ENCODE measurements at places on chromosomes 12 and 14.

DNA sequence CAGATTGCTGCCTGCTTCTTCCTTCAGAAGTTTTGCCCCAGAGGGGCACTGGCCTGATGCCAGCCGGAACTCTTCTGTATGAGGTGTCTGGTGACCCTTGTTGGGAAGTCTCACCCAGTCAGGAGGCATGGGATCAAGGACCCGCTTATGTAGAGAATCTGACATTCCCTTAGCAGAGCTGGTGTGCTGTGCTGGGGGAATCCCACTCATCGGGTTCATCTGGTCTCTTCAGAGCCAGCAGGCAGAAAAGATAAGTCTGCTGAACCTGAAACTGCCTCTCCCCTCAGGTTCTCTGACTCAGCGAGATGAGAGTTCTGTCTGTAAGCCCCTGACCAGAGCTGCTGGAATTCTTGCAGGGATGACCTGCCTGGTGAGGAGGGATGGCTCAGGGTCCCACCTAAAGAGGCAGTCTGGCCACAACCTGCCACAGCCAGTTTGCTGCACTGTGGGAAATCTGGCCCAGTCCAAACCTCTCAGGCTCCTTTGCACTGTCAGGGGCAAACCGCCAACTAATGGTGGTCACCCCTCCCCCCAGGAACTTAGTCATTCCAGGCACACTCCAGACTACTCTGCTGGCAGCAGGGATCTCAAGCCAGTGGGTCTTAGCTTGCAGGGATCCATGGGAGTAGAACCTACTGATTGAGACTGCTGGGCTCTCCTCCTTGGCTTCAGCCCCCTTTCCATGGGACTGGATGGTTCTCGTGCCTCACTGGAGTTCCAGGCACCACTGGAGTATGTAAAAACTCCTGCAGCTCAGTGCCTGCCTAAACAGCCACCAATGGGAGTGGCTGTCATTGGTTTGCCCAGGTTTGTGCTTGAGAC is 4.1 kb downstream of the CLEC2D start:
- peak; percentile 39 for DNase-seq

DNA sequence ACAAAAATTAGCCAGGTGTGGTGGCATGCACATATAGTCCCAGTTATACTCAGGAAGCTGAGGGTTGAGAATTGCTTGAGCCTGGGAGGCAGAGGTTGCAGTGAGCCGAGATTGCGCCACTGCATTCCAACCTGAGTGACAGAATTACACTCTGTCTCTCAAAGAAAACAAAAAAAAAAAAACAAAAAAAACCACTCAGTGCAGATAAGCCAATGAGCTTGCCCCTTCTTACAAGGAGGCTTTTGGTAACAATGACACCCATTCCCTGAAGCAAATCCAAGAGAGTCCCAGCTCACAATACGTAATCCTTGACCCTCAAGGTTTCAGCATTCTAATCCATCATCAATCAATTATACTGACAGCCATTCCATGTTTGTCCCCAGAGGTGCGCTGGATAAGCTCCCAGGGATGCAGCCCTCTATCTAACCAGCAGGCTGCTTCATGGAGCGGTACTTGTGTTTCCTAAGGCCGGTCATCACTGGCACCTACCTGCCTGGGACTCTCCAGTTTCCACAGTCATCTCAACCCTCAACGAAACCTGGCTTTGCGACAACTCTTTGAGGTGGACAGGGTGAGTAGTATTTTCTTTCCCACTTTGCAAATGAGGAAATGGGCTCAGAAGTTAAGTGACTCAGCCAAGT is 12.4 kb downstream of the GCN1 start:
- no peak for DNase-seq

DNA sequence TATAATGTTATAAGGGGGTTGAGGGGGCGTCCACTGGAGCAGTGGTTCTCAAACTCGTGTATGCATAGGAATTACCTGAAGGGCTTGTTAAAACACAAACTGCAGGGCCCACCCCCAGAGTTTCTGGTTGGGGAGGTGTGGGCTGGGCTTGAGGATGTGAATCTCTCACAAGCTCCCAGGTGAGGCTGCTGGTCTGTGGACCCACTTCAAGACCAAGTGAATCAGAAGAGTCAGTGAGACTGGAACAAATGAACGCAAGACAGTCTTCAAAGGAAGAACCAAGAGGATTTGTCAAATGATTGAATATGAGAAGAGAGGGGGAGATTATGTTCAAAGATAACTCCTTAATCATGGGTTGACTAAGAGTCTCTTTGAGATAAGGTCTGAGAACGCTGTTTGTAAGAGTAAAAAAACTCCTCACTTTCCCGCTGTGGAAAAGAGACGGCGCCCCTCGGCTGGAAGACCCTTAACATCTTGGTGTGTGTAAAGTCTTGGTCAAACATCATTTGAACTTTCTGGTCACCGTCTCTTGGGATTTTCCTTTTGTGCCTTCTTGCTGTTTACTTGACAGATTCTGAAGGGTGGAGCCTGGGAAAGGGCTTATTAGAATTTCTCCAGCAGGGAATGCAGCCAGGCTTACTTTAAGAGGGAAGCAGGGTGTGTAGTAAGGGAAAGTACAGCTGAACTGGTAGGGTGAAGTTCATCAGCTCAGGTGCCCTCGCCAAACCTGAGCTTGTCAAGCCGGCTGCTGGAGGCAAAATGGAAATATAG is 5.3 kb upstream of the FOXN3 start:
- DNase-seq, result no peak

GRCh38 chr12:79560225-79560889 is 130.4 kb downstream of the PAWR start:
- no peak for DNase-seq

- DNase-seq, result no peak
These were observed 27.0 kb upstream of the CPM start for GRCh38 chr12:68959891-68960464.

DNA sequence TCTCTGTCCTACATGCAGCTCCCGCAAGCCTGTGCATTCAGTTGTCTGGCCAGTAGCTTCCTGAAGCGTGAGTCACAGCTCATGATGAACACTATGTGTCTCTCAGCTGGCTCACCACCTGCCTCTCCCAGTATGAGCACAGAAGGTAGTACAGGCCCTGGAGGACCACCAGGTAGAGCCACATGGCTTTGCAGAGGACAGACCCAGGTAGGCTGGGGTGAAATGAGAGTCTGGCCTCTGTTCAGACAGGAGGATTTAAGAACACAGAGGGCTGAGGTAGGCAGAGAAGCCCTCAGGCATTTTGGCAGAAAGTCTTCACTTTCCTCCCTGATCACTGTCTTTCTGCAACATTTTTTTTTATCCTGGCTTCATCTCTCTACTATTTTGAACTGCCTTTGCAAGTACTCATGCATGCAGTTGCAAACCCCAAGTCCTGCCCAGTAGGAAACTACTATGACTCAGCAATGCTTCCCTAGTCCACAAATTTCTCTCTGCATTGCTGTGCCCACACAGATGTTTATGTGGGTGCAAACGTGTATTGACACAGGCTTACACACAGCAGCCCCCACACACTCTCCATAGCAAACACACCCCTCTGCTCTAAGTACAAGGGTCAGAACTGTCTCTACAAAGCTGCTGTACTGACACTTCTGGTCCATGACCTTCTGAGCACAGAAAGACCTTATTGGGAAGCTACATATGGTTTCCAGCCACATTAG is 7.2 kb upstream of the SDR9C7 start:
- no peak for DNase-seq

DNA sequence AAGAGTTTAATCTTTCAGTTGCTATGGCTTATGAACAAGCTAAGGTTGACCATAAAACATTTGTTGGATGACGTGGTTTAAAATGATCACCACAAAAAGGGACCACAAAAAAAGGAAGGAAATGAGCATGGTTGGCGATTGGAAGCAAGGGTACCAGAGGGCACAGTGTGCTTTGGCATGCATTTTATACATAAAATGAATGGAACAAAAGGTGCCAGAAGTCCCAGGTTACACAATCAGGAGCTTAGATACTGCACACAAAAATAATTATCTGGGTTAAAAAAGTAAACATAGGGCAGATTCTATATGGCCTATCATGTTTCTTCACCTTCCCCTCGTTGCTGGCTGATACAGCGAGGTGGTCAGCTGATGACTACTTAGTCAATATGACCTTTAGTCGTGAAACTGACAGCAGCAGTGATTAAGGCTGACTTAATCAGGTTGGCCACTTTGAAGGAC is 50.7 kb downstream of the ZC3H14 start:
- DNase-seq, result no peak

DNA sequence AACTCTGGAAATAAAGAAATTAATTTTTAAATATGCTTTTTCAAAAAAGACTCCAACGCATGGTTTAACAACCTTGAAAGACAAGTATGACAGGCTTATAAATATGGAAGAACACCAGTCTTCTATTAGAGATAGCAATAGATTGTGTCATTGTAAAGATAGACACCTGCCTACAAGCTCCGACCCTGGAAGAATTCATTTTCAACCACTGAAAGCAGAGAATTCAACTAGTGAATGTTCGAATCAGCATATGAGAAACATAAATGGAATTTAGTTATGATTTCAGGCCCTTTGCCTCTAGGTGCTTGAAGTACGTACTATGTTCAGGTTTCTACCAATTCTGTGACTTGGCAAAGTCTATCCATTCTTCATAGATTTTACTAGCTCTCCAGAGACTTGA is 244.5 kb downstream of the DPY19L2 start:
- DNase-seq, result no peak

DNA sequence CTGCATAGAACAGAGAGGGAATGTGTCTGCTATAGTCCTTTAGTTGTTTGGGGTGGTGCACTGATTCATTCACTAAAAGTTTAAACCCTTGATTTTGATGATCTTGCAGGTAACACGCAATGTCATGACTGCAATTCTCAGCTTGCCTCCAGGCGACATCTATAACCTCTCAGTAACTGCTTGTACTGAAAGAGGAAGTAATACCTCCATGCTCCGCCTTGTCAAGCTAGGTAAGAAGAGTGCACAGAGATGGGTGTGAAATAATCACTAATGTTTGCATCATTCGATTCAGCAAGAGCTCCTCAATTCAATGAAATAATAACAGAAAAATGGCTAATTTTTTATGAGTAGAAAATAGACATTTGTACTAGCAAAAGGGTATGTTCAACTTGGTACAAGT is 203.7 kb downstream of the PTPRO start:
- no peak for DNase-seq

DNA sequence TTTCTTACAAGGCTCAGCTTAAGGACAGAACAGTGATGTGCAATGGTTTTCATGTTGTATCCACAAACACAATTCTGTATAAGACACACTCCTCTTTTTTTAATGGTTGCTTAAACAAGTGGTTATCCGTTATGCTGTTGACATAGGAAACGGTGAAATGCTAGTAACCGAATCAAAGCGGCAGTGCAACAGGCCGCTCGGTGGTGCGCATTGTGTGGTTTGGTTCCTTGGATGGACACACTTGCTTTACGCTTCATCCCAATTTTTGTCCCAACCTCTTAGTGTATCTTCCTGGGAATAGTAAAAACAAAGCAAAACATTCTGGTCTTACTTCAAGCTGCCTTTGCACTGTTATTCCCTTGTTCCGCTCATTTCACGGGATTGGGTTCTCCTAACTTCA is 650 bp upstream of the PTGER2 start:
- no peak for DNase-seq

- no peak for DNase-seq
These were observed 4.6 kb upstream of the CEP128 start for GRCh38 chr14:80946187-80946586.

DNA sequence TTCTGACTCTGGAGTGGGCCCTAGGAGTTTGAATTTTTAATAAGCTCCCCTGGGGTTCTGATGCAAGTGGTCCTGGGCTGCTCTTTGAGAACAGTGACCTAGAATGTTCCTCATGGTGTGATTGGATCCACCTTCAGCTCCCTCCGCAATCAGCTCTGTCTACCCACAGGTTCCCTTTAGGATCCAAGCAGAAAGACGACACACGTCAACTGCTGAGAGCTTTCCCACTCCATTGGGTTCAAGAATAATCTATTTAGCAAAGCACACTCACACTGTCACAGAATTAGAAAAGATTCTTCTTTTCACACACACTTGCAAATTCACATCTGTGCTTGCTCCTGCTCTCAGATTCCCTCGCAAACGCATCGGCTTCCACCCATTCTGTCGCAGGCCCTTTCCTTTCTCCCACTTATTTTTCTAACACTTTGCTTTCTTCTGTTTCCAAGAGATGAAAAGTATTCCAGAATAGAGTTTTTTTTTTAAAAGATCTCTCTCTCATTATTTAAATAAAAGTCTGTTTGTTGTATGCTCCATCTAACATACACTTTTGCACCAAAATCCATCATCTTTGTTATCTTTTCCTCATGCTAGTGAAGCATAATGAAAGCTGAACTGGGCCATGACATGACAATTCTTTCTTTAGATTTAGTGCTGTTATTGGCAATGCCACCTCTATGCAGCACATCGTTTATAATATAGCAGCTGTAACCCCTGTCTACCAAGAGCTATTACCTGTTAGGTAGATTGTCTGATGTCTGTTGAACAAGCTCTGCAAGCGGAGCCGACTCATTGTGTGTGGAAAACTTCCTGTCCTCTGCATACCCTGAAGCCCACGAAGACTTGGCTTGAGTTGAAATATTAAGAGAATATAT is 73.1 kb downstream of the CACNA1C start:
- DNase-seq, result no peak

DNA sequence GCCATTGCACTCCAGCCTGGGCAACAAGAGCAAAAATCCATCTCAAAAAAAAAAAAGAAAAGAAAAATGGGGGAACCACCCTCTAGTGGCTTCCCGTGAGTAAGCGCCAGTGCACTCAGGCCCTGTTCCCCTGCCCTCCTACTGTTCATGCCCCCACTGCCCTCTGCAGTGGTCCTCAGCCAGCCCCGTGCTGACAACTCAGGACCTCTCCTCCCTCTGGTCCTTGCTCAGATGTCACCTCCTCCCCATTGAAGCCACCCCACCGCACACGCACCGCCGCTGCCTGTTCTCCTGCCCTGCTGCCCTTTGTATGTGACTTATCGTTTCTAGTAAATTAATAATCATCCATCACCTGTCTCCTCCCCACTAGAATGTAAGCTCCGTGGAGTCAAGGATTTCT is 58.8 kb upstream of the DYNC1H1 start:
- DNase-seq, result no peak

DNA sequence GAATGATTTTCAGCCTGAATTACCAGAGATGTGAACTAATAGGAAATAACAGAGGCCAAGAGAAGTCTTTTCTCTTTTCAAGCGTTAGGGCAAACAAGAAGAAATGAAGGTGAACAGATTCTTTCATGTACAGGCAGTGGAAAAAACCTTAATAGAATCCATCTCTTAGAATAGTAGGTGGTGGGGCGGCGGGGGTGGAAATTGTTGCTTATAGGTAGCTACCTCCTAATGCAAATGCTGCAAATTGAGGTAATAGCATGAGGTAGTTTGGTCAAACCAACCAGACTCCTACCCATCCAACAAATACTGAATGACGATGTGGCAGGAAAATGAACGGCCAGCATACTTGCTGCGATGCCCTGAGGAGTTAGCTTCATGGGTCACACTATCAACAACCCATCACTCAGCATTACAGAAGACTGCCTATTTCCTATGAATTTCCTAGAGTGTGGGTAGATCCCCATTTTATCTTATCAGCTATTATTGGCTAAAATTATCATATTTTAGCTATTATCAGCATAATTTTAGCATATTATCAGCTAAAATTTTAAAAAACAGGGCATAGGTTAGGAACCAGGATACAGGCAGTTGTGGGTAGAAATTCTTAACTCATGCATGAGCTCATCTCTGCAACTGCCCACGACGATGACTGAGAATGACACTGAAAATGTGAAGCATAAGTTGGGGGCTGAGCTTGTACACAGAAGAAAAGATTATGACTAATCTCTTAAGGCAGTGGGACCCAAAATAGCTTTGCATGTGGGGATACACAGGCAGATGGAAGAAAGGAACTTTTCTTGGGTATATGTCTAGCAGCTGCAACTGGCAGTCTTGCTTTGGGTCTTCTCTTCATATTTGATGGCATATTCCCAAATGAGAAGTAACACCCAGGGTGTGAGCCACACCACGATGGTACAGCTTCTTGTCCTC is 68.7 kb downstream of the NIN start:
- DNase-seq, result no peak

Data from activated effector memory CD4-positive, alpha-beta T cell treated with Interleukin-2 at 50 U/mL for 16 hours (primary cell).